ENCODE measurements at places on chromosomes 7 and 10. TPM values are rescaled to one million over a fixed set of nuclear protein-coding genes. Genes with fewer than 3 reads are reported as not detected.

Gene ANXA7
- total RNA-seq = 135 TPM

Gene NUTM2B
- total RNA-seq = 0.58 TPM

Gene C10orf67
- not detected for total RNA-seq

GRCh38 chr7:134686786-134687185, 40.1 kb downstream of the BPGM start:
- no peak overlapping the region for H3K4me3 ChIP-seq
- peaks cover 43% of the 10 kb centered on the region for H3K4me1 ChIP-seq
- no peaks in the 10 kb centered on the region for H3K27me3 ChIP-seq

GRCh38 chr7:106692450-106693051, 31.6 kb upstream of the CCDC71L start:
- H3K4me1 ChIP-seq = no peaks in the 10 kb centered on the region
- H3K27ac ChIP-seq = no peak overlapping the region
- H3K4me3 ChIP-seq = no peak overlapping the region
- H3K27me3 ChIP-seq = no peaks in the 10 kb centered on the region
- no peak for DNase-seq

DNA sequence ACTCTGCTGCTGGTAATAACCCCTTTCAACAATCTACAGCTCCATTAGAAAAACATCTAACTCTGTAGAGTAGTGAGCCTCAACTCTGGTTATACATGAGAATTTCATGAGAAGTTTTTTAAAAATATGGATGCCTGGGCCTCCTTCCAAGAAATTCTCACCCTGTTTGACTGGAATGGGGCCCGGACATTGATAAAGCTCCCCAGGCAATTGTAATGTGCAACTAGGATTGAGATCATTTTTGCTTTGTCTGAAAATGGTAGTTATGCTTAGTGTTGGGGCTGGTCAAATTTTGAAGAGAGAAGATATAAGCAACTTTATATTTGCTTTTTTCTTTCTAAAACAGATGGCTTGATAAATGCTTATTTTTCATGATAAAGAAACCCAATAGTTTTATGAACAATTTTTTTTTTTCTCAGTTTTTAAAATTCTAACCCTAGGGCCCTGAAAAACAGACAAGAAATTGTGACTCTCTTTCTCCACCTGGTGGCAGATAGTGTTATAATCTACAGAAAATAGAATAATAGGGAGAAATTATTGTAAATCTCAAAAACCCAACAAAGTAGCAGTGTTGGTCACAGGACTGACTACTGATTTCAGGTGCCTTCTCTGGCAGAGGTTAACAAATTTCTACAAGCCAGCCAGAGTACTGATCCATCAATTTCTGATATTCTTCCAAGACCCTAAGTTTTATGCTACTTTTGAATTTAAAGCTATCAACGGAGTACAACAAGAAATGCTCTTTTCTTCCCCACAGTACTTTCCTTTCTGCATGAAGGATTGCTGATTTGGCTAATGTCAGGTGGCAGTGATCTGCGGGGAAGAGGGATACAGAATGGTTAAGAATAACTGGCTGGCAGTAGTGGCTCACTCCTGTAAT, 174.8 kb downstream of the DKK1 start:
- H3K27me3 ChIP-seq = no peaks in the 10 kb centered on the region
- H3K4me1 ChIP-seq = no peaks in the 10 kb centered on the region
- no peak for DNase-seq
- no peak overlapping the region for H3K27ac ChIP-seq
- no peaks in the 10 kb centered on the region for H3K36me3 ChIP-seq

DNA sequence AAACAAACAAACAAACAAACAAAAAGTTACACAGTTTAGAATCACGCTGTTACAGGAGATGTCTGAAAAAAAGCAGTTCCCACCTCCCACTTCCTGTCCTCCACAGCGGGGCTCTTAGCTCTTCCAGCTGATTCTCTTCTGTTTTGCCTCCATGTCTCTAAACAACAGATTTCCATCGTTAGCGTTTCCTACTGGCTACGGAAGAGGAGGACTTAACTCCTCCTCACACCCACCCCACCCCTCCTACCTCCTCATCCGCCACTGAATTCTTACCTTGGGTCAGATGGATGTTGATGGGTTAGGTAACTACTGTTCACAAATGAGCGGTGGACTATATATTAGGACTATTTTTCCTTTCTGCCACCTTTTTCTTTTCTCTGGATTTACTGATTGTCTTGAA, 36.8 kb upstream of the NUB1 start:
- H3K4me1 ChIP-seq = peaks cover 12% of the 10 kb centered on the region
- no peaks in the 10 kb centered on the region for H3K27me3 ChIP-seq
- no peak for DNase-seq
- H3K36me3 ChIP-seq = no peaks in the 10 kb centered on the region
- no peak overlapping the region for H3K27ac ChIP-seq
